Dermis microvascular lymphatic vessel endothelial cell (primary cell): ENCODE measurements at places on chromosomes 3 and 15. TPM values are rescaled to one million over a fixed set of nuclear protein-coding genes. Genes with fewer than 3 reads are reported as not detected.

The CD276 gene
- 33.1 and 51.2 TPM in 2 replicates for total RNA-seq

The IQCF5 gene
- not detected in 2 replicates for total RNA-seq

The TICRR gene
- 1.5 and 2.7 TPM in 2 replicates for total RNA-seq

DNA sequence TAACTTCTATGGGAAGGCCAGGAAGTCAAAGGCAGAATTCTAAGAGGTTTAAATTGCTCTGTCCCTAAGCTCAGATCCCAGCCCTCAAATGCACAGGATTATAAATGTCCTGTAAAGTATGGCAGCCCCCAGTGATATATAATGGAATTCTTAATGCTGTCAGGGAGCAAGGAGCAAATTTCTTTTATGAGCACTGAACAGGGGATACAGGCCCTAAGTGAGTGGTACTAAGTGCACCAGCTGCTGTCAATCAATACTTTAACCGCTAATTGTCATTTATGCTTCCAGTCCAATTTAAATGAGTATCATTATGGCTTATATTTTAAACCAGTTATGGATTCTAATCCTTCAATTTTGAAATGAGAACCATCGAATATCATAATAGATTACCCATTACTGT, 4.7 kb downstream of the SLC9A9 start:
- no peak for DNase-seq
